ENCODE measurements at places on chromosomes 3 and 15. TPM values are rescaled to one million over a fixed set of nuclear protein-coding genes. Genes with fewer than 3 reads are reported as not detected.

GRCh38 chr3:126509597-126510307 is 7.8 kb downstream of the UROC1 start:
- DNase-seq = no peak

DNA sequence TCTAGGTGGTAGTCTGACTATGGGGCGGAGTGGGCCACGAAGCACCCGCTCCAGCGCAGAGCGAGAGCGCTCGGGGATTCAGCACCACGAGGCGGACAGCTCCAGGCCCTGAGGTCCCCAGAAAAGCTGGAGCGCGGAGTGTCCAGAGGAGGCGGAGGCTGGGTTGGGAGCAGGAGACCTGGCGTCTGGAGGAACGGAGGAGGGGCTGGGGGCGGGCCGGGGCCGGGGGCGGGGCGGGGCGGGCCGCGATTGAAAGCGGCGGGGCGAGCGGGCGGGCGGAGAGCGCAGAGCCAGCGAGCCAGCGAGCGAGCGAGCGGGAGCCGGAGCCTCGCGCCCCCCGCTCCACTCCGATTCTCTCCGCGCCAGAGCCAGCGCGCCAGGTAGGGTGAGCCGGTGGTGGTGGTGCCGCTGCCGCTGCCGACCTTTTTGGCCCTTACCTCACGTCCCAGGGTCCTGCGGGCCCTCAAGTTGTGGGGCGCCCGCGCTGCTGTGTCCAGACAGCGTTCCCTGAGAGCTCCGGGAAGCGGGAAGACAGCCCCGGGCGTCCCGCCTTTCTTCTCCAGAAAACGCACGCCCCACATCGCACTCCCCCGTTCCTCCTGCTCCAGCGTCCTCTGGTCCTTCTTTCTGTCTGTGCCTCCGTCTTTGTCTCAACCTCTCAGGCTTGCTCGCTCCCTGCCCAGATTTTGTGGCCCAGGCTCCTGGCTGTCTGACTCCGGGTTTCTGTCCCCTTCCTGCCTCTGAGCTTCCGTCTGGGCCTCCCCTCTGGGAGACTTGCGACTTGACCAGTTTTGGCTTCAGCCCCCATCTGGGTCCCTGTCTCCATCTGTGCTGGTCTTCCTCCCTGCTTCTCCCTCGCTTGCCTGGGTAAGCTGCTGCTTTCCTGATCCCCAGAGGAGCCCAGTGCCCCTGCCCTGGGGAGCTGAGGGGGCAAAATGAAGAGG is at the start of gene GRM2:
TSS of gene GRM2 (plus strand) at position 281 of the 944 bp plus-strand sequence. CDS start 1,916 bp downstream, outside the sequence.
- peak; percentile 92 for DNase-seq

- no peak for DNase-seq
Observed at GRCh38 chr3:152706991-152707713, 127.8 kb upstream of the P2RY1 start.

DNA sequence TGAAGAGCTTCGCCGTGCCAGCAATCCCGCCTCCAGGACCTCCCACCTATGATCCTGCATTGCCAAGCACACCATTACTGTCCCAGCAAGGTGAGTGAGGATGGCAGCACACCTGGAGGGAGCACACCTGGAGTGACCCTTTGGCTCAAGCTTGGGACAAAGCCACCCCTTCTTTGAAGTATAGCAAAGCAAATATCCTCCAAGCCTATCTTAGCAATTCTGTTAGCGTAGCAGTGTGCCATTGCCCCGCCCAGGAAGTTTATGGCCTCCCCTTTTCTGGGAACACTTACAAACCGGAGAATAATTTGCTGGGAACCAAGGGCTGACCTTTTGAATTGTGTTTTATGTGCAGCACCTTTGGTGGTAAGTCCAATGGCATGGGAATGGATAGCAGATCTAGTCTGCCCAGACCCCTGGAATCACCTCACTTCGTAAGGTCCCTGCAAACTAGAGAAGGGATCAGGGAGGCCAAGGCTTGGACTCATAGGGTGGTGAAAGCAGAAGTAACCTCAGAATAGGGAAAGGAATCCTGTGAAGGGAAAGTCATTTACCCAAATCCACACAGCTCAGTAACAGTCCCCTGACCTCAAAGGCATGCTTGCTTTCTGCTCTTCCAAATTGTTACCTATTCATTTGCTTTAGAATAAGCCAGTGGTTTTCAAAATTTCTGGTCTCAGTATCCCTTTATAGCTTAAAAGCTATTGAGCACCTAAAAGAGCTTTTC is 70.1 kb downstream of the HCN4 start:
- no peak for DNase-seq

GRCh38 chr3:189748046-189748445 is 116.9 kb downstream of the TP63 start:
- no peak for DNase-seq

DNA sequence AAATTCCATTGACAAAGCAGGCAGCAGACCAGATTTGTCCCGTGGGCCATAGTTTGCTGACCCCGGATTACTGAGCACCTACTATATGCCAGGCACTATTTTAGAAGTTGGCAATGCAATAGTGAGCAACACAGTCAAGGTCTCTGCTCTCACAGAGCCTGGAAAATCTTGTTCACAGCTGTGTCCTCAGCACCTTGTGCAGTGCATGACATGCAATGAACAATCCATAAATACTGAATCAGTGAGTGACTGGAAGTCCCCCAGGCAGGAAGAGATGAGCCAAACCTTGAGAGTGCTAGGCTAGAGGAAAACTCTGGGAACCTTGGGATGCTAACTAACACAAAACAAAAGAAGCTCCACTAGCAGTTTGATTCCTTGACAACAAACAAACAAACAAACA is 14.4 kb downstream of the TM4SF1 start:
- DNase-seq = no peak

Gene GNAT1
- polyA plus RNA-seq = not detected

DNA sequence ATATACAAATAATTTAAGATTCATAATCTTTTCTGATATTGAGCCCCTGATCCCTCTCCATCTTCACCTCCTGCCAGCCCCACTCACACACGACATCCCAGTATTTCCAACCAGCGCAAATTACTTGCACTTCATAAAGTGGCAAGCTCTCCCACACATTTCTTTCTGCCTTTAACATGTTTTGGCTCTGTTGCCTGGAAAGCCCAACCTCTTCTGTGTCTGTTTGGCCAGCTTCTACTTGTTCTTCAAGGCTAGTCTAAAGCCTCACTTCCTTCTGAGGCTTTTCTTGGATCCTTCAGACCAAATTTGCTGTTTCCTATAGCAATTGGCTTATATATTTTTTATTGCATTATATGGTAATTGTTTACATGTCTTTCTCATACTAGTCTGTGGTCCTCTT is 5.1 kb upstream of the TM6SF1 start:
- no peak for DNase-seq

Gene MCF2L2
- 0.32 TPM for polyA plus RNA-seq

GRCh38 chr15:75641603-75642002 is 1.6 kb upstream of the IMP3 start:
- DNase-seq = no peak

- no peak for DNase-seq
Observed at GRCh38 chr3:147359177-147360050, 46.9 kb downstream of the ZIC4 start.

GRCh38 chr3:166864473-166865467 is 515.3 kb downstream of the ZBBX start:
- DNase-seq = peak; percentile 53

Data from kidney (tissue), 22 donors.